IMR-90 (cell line): ENCODE measurements at places on chromosomes 1 and 21. TPM values are rescaled to one million over a fixed set of nuclear protein-coding genes. Genes with fewer than 3 reads are reported as not detected.

The CD48 gene
- not detected in 2 replicates for total RNA-seq

The MYCL gene
- 0.56 and 0.72 TPM in 2 replicates for total RNA-seq

The KLF17 gene
- total RNA-seq = 0.28 and 0.36 TPM in 2 replicates

The AMY2A gene
- not detected in 2 replicates for total RNA-seq

The PCNT gene
- total RNA-seq = 10.0 and 14.2 TPM in 2 replicates

The KCNA2 gene
- under 0.01 TPM in 1 of 2 replicates, not detected in the other for total RNA-seq

The OR2L5 gene
- not detected in 2 replicates for total RNA-seq

The MFAP2 gene
- total RNA-seq = 2.5 and 3.9 TPM in 2 replicates

The SPATA46 gene
- total RNA-seq = not detected in 2 replicates

The HRNR gene
- not detected in 2 replicates for total RNA-seq

The MIB2 gene
- 17.2 and 18.1 TPM in 2 replicates for total RNA-seq

The FCAMR gene
- not detected in 2 replicates for total RNA-seq

The OR10X1 gene
- total RNA-seq = not detected in 2 replicates

The CLIC6 gene
- total RNA-seq = not detected in 2 replicates

The LCE3D gene
- total RNA-seq = not detected in 2 replicates

The AVPR1B gene
- not detected in 2 replicates for total RNA-seq

The SYT6 gene
- not detected in 2 replicates for total RNA-seq

The SLC2A5 gene
- 0.18 TPM in 1 of 2 replicates, not detected in the other for total RNA-seq

- peak; percentile 100 for DNase-seq
These were observed 292.1 kb upstream of the VAMP3 start for GRCh38 chr1:7478809-7479499.

DNA sequence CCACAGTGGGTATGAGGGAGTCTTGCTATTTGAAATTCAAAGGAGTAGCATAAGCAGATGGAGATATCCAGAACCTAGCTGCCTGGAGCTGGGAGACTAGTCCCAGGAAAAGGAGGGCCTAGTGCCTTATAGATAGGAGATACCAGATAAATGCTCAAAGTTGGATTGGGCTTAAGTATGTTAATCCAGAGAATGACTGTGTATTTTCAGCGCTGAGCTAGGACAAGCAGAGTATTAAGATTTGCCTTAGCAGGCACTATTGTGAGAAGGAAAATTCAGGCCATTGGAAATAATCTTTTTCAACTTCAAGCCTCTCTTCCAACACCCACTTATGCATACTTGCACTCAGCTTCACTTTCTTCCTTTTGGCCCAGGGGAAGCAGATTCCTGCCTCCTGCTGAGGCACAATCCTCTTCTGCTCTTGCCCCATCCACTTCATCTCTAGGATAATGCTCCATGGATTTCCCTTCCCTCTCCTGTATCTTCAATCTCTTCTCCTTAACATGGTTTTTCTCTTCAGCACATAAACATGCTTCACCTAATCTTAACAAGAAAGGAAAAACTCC lies 21.1 kb downstream of the PIK3C2B start:
- DNase-seq = no peak

DNA sequence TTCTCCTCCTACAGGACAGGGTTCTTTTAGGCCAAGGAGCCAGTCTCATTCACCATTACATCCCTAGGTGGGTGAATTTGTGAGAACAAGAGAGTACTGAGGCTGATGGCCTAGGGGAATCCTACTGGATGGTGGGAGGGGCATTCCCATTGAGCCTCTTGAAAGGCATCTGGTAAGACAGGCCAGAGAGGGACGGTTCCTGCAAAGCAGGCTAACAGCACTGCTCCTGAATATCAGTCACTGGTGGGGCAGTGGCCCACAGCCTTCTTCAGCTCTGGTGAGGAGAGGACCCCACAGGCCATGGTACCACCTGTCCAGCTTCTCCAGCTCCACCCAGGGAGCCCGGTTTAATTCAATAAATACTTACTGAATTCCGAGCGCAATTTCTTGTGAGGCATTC lies 125.9 kb upstream of the EDN2 start:
- no peak for DNase-seq

DNA sequence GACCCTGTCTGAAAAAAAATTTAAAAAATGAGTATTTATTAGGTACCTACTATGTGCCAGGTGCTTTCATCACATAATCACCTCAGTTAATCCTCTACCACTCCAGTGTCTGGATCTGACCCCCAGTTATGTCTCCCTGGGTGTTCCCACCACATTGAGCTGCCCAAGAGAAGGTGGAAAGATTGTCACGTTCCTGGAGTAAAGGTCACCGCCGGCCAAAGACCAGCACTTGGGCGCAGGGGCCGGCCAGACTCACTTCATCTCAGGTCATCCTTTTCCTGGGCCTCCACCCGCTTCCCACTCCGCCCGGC lies 714 bp downstream of the PYCR2 start:
- DNase-seq = no peak

DNA sequence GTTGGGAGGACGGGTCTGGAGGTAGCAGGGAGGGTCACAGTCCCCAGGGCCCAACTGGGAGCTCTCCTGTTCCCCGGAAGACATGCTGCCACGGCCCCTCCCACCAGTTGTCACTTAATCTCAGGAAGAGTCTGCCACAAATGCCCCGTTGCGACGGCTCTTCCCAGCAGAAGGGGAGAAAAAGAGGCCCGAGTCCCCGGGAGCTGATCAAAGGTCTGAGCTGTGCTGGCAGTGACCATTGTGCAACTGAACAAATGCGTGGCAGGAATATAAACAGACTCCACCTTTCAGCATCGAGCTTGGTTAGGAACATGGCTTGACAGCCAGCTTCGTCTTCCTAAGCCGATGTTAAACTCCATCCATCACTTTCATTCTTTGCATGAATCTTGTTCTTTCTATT lies 27.8 kb upstream of the ZBTB21 start:
- no peak for DNase-seq

GRCh38 chr1:161182214-161182613 lies 4.9 kb upstream of the B4GALT3 start:
- peak; percentile 60 for DNase-seq

GRCh38 chr1:205237526-205238484 lies 10.1 kb downstream of the TMCC2 start:
- DNase-seq = no peak

- DNase-seq = peak; percentile 22
These were observed 26.4 kb upstream of the FMO1 start for GRCh38 chr1:171221665-171222591.

- no peak for DNase-seq
These were observed 416.3 kb downstream of the GPATCH2 start for GRCh38 chr1:217214551-217214950.

DNA sequence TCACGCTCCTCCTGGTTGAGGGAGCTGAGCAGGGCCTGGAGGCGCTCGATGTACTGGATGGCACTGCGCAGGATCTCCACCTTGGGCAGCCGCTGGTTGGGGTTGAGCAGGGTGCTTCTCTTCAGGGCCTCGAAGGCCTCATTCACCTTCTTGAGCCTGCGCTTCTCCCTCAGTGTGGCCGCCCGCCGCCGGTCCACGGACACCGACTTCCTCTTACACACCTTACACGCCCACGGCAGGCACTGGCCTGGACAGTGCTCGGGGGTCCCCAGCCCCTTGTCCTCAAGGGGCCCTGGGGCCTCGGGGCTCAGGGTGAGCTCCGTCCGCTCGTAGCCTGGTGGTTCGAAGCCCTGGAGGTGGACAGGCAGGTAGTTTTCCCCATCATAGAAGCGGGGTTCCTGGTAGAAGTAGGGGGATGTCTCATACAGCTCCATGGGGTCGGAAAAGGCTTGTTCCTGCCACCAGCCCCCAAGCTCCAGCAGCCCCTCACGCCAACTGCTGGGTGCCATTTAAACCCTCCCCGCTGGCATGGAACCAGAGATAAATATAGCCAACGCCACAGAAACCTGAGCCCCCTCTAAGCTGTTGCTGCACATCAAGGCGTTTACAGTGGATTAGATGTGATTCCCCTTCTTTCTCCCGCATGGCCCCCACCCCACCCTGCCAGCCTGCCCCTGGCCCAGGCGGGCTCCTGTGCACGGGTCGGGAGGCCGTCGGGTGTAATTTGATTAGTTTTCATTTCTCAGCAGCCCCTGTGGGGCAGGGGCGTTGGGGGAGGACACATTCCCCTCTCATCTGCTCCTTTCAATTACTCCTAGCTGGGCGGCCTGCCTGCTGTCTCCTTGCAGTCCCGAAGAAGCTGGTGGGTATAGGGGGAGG lies at the start of gene MYOG:
Gene MYOG (minus strand): TSS at position 485 of the 879 bp plus-strand sequence. CDS start 51 bp downstream, at position 434.
- no peak for DNase-seq

- no peak for DNase-seq
These were observed 2.7 kb downstream of the PIK3CD start for GRCh38 chr1:9654051-9654833.

DNA sequence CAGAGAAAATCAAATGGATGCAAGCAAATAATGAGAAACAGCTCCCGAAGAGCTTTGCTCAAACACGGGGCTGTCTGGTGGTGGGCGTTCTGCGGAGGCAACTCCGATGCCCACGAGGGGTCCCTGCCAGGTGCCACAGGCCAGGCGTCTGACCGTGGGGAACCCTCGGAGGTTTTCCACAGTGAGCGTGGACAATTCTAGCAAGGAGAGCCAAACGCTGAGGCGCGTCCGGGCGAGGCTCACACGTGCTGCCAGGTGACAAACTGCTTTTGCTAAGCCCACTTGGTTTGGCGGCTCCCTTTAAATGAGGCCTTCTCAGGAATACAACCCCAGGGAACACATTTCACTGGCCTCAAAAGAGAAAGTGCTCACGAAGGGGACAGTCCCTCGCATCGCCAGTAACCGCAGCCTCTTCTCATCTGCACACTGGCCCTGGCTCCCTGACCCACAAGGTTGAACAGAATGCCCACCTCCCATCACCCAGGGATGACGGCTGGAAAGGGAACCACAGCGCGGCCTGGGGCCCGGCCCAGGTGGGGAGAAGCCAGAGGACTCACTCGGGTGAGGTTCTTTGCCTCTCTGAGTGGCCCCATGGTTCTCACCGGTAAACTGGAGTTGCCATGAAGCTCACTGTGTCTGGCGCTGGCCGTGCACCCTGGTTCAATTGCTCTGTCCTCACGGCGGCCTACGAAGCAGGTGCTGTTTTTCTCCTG lies 97.4 kb downstream of the PRDM16 start:
- no peak for DNase-seq

GRCh38 chr1:100051401-100051800 lies 81.3 kb downstream of the SASS6 start:
- no peak for DNase-seq

GRCh38 chr1:223110952-223111351 lies 32.1 kb downstream of the TLR5 start:
- no peak for DNase-seq

- no peak for DNase-seq
These were observed 177.6 kb downstream of the RASAL2 start for GRCh38 chr1:178271471-178271870.

DNA sequence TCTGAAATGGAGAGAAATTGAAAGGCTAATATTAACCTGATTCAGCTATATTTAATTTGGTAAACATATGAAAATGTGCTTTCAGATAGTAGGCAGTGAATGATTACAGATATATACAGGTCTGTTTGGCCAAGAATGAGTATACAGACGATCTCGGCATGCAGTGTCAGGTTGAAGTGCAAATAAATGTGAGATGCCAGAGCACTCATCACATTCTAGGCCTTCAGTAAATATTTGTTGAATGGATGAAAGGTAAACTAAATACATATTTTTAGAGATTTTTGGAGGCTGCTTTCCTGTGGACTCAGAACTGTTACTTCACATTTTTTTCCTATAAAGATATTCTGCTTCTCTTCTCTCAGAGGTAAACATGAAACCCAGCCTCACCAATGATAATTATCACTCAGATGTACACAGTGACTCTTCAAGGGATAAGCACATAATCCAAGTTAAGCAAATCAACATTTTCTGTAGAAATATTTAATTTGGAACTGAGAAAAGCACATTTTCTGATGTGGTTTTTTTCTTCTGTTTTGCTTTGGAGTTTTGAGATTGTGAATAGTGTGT lies 702.9 kb downstream of the BRINP3 start:
- DNase-seq = no peak

DNA sequence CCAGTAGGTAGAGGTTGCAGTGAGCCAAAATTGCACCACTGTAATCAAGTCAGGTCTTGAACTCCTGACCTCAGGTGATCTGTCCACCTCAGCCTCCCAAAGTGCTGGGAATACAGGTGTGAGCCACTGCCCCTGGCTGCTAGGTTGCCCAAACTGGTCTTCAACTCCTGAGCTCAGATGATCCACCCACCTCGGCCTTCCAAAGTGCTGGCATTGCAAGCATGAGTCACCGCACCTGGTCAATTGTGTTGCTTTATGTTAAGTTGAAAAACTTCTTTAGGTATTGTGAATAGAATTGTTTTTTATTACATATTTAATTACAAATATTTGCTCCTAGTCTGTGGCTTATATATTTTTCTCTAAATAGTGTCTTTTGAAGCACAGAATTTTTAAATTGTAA lies 80.5 kb downstream of the PRKAB2 start:
- no peak for DNase-seq

DNA sequence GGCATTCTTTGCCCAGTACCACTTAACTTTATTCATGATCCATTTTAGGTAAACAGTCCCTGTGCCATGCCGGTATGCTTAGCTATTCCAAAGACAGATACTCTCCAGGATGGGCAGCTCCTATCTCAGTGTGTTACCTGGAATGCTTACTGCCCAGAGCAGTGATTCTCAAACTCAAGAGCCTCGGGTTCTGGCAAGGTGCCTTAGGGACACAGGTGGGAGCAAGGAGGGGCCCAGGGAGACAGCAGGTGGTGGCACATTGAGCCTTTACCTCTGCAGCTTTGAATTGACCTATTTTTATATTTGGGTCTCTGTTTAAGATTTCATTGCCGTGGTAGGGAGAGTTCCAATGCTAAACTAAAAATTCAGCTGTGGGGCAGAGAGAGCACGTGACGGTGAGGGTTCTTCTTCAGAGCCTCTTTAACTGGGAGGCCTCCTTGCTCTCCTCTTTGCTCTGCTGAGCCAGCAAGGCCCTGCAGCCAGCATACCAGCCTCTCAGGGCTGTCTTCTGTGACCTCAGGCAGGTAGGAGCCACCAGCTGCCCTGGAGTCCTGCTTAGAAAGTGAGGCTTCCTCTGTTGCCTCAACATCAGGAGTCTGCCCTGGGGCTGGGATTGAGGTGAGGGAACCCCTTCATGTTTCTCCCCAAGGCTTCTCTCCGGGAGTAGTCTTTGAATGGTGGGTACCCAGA lies 20.2 kb downstream of the PHGDH start:
- no peak for DNase-seq

- no peak for DNase-seq
These were observed 7.6 kb downstream of the APOBEC4 start for GRCh38 chr1:183645531-183645930.

- no peak for DNase-seq
These were observed 39.5 kb downstream of the PTPRC start for GRCh38 chr1:198678301-198678836.

- DNase-seq = no peak
These were observed 429 bp downstream of the FCGR2A start for GRCh38 chr1:161505686-161506085.

DNA sequence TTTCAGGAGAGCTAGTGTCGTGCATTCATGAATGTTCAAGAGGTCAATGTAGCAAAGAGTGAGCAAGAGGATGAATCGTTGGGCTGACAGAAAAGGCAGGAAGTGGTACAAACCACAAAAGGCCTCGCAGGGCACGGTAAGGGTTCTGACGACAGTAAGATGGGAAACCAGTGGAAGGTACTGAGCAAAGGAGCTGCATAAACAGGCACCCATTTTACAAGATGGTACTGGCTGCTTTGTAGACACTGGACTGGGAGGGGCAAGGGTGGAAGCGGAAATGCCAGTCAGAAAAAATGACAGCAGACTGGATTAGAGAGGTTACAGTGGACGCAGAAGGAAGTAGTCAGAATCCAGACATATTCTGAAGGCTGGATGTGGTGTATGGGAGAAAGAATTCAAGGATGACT lies 123.5 kb downstream of the PTPN14 start:
- peak; percentile 98 for DNase-seq

- DNase-seq = no peak
These were observed 43.3 kb upstream of the SOD1 start for GRCh38 chr21:31616216-31616615.

GRCh38 chr1:167492481-167492910 lies 25.8 kb downstream of the CD247 start:
- DNase-seq = no peak
